ENCODE measurements at places on chromosomes 12 and 14.

- DNase-seq, result no peak
Measured at GRCh38 chr12:130086797-130087196, 75.5 kb upstream of the FZD10 start.

GRCh38 chr12:9002335-9002734 is 13.0 kb downstream of the KLRG1 start:
- DNase-seq, result no peak

DNA sequence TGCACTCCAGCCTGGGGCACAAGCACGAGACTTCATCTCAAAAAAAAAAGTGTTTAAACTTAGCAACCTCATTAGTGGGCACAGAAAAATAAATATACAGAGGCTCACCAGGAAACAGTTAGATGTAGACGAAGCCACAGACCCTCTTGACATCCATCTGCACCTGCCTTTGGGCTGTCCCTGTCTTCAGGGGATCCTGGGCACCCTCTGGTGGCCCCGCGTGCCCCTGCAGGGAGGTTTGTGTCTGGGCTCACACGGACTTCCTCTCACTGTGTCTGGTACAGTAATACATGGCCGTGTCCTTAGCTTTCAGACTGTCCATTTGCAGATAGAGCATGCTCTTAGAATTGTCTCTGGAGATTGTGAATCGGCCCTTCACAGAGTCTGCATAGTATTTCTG is 916.5 kb downstream of the TMEM121 start:
- DNase-seq, result no peak

- no peak for DNase-seq
Measured at GRCh38 chr12:89173096-89173495, 179.2 kb downstream of the DUSP6 start.

DNA sequence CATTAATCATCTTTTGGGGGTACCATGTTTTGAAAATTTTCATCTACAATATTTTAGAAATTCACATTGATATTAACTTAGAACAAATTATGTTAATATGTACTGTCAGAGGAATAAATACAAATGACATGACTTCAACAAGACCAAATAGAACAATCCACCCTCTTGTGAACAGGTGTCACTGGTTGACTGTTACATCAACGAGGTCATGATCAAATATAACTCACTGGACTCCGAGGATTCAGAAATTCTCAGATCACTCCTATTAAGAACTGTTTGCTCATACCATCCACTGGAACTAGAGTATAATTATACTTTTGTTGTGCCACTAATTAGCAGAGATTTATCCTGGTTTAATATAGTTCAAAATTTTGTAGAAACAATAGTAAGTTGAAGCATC is 318.8 kb downstream of the PRKD1 start:
- DNase-seq, result no peak

DNA sequence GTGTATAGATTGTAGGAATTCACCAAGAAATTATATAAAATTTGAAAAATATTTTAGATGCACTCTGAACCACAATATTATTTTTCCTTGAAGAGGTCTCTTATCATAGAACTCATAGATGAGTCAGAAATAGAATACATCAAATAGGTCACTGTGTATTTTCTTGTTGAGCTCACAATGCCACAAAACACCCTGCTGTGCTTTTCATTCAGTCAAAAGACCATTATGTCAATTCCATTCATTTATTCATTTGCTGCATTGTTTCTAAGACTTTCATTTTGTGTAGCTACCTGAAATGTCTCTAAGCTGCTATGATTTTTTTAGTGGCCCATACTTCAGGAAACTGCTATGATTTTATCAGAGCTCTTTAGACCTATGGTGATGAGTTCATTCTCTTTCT is 231.9 kb upstream of the AVPR1A start:
- no peak for DNase-seq

GRCh38 chr12:2160043-2160442 is 107.3 kb downstream of the CACNA1C start:
- DNase-seq, result no peak

- DNase-seq, result no peak
Measured at GRCh38 chr12:67758119-67758518, 109.6 kb downstream of the DYRK2 start.

Measured in effector CD8-positive, alpha-beta T cell (primary cell).